ENCODE measurements at places on chromosomes 7 and 10.
A peak's percentile ranks its signal among the peaks of the same experiment; 100 is the strongest.

DNA sequence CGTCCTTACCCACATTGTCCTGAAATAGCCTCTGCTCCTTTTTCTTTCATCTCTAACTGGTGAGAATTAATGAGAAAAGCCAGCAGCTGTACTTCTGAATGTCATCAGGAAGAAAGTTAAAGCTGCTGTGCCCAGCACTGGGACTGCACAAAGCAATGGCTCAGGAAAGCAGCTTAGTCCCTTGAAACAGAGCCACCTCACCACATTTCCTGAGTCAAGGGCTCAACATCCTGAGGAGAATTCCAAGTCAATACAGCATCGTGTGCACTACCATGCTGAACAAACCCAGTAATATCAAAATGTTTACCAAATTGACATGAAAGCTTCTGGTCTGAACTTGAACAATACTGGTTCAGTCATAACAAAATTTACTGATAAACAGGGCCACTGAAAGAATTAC lies 140.1 kb downstream of the KMT2E start:
- DNase-seq = no peak

DNA sequence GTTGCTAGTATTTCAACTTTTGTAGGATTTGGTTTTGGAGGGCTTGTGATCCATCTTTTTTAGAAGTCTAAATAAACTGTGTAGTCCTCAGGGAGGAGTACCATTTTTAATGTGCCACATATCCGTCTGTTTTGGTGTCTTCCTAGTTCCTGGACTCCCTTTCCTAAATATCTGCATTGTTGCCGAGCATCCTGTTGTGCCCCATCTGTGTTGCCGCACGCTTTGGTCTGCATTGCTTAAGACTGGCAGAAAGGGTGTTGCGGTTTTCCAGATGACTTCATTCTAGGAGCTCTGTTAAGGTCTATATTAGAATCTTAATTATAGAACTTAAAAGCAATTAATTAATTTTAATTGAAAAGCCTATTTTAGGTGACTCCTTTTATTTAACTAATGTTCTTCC lies 49.4 kb downstream of the RBM33 start:
- DNase-seq = no peak

- DNase-seq = no peak
Measured at GRCh38 chr7:88317422-88317821, 10.7 kb upstream of the STEAP4 start.

GRCh38 chr10:50325449-50326171 lies 74.3 kb upstream of the ASAH2 start:
- DNase-seq = no peak

- DNase-seq = no peak
Measured at GRCh38 chr7:41742401-41743020, 39.6 kb upstream of the INHBA start.

GRCh38 chr7:1241603-1242255 lies 9.1 kb downstream of the UNCX start:
- DNase-seq = no peak

DNA sequence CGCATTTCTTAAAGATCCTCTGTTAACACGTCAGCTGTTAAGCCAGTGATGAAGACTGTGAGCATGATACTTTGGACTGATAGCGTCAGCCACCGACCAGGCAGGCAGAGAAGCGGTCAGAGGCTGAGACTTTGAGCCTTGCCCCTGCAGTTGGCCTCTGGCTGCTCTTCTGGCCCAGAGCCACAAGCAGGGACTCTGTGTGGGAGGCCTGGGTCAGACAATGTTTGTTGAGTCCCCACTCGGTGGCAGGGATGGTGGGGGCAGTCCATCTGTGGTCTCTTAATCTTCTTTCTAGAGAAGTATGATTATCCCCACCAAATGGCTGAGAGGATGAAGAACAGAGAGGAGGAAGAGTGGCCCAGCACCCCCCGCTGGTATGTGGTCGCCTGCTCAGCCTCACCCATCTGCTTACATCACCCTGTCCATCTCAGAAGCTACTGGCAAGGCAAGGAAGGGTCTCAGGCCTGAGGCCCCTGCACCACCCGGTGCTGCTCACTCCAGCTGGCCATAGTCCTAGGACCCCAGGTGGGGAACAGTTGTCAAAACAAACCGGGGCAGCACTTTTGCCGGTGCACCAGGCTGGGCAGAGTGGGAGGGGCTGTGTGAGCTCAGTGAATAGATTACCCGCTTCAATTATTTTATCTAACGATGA lies 202.9 kb downstream of the GRID1 start:
- no peak for DNase-seq

- no peak for DNase-seq
Measured at GRCh38 chr7:73894733-73895551, 34.0 kb downstream of the TMEM270 start.

- DNase-seq = peak; percentile 27
Measured at GRCh38 chr7:151038951-151039849, 9.1 kb upstream of the ASIC3 start.

GRCh38 chr10:75083972-75084833 lies 27.3 kb upstream of the SAMD8 start:
- DNase-seq = no peak

DNA sequence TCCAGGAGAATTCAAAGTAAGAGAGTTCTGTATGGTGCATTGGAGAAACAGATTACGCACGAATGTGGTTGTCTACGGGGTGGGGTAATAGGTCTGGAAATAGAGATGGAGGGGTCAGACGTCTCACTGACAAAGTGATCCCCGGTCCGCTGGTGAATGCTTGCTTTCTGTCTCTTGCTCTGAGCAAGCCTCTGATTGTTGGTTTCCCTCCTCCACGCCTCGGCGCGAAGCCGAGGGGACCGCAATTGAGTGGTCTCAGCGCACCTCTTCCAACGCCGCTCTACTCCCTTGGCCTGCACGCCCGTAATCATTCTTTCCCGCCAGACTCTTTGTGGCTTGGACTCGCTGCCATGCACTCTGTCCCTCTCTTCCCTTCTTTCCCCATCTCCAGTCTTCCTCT lies 46.5 kb upstream of the PFKP start:
- no peak for DNase-seq

DNA sequence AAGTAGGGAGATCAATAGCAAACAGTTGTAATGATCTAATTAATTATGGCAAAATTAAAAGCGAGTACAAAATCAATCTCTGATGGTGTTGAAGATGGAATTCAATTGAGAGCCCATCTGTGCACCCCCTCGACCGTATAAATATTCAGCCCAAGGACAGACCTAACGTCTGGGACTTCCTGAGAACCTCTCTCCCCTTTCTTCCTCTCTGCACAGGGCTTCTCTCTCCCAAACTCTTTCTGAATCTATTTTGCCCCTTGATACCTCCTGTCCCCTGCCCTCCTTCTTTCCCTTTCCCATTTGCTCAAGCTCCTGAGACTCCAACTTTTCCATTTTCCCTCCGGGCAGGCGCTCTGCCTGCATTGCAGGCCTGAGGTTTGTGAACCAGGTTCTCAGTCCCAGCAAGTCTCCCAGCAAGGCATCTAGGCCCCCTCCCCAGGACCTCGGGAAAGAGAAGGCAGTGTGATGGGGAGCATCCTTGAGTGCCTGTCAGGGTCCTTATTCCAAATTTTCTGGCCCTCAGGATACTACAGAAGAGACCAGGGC lies 8.5 kb upstream of the PAX2 start:
- no peak for DNase-seq

DNA sequence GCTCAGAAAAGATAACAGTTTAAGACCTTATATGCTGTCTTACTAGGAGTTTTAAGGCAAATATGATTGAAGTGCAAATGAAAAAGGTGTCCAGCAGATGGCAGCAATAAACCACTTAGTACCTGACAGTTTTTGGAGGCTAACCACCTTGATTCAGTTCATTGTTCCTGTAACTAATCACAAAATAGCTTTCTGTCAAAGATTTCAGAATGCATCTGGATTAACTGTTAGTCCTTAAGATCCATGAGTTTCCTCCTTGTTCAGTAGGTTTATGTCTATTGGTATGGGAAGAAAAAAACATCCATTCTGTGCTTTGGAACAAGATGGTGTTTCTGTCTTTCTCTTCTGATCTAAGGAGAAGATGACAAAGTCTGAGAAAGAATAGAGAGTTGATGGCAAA lies 46.6 kb downstream of the CCSER2 start:
- peak; percentile 11 for DNase-seq

DNA sequence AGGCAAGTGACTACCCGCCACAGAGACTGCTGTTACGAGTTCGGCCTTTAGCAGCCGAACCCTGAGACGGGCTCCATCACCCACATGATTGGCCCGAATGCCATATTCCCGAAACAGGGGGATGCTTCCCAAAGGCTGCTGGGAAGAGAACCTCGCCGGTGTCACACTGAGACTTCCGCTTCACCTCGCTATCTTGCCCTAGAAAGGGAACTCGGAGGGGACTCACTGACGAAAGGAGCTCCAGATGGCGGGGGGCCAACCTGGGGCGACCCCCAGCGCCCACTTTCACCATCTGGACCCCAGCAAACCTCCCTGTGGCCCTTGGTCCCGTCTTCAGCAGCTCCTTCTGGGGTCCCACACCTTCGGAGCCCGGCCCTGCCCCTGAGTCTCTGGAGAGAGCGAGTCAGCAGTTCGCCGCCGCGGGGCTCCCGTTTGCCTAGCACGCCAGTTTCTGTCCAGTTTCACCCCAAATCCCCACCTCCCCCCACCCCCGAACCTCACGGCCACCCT lies 529 bp downstream of the HPS1 start:
- DNase-seq = no peak

DNA sequence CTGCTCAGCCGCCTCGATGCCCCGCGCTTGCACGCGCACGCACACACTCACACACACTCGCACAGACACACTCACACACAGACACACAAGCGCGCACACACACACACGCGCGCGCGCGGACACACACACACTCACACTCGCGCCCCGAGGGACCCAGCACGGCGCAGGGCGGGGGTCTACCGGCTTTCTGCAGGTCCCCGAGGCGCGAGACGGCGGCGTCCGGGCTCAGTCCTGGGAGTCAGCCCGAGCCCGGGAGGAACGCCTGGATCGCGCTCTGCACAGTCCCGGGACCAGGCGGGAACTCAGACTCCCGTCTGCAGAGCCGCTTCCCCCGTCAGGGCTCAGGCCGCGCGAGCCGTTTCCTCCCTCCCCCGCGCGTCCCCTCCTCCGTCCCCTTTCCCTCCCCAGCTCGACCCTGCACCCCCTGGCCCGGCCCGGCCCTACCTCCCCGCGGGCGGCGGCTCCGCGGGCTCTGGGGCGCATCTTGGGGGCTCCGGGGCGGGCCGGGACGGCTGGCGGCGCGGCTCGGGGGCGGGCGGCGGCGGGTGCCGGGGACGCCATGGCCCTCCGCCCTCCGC lies 464 bp downstream of the DENND2A start:
- DNase-seq = no peak

GRCh38 chr10:123327896-123328295 lies 173.7 kb downstream of the BUB3 start:
- no peak for DNase-seq

DNA sequence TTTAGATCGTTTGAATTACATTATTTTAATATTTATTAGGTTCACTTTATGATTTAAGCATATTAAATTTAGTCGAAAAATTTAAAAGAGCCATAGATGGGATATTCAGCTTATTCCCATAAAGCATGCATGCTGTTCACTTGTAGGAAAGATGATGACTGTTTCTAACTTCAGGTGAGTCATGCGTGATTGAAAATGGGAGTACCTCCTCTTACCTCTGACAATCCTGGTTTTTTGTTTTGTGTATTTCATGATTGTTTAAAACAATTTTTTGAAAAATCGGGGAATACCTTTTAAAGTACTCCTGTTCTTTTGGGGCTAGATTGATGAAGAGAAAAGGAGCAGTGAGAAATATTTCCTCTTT lies 1.4 kb downstream of the TNKS2 start:
- DNase-seq = no peak

GRCh38 chr7:129889133-129889844 lies 63.5 kb downstream of the UBE2H start:
- no peak for DNase-seq

DNA sequence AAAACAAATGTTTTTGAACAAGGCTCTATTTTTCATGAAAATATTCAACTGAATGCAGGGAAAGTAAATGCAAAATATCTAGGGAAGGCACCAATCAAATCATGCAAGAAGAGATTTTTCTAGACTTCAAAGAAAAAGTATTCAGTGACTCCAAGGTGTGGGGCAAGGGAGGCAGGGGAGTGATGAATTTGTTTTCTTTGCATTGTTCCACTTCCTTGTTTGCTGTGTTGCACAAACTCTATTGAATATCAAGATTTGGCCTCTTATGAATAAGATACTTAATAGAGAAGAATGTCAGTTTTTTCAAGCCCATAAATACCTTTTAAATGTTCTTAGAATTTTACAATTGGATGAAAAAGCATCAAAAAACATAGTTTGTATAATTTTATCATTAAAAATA lies 26.4 kb downstream of the STEAP1 start:
- no peak for DNase-seq

DNA sequence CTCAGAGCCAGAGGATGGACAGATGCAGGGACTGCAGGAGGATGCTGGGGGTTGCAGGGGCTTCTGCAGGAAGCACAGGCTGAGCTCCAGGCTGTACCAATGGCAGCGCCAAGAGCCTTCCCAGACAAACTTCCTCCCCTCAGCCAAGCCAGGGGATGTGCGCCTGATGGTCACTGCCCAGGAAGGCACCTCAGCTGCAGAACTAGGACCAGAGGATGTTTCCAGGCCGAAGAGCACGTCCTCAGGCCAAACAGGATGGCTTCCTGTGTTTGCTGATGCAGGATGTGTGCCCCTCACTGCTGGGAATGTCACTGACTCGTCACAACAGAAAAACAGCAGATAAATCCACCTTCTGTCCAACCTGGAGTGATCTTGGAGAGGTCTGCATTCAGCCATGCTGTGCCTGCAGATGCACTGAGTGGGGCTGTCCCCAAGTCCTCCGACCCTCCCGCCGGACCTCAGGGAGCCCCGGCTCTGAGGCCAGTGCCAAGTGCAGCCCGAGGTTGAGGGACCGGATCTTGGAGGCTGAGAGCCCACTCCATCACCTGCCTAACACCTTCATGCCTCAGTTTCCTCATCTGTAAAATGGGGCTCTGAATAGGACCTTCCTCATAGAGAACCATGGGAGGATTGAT lies 152.5 kb upstream of the CHST15 start:
- no peak for DNase-seq

DNA sequence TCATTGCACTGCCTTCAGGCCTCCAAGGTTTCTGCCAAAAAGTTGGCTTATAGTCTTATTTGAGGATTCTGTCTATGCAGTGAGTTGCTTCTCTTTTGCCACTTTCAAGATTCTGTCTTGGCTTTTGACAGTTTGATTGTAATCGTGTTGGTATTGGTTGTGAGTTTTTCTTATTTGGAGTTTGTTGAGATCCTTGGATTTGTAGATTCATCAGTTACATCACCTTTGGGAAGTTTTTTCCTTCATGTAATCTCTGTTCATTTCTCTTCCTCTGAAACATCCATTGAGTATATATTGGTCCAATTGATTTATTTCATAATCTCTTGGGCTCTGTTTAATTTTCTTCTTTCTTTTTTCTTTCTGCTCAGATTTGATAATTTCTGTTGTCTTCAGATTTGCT lies 59.8 kb downstream of the SEPTIN7 start:
- no peak for DNase-seq

GRCh38 chr10:92829786-92830377 lies 18.4 kb upstream of the EXOC6 start:
- no peak for DNase-seq
